Activated gamma-delta T cell treated with anti-CD3 and anti-CD28 coated beads, Interleukin-2, amount 50 U/mL, for 16 hours (primary cell): ENCODE measurements at places on chromosomes 1 and 21.

GRCh38 chr1:217985641-217986040 is 299.5 kb upstream of the RRP15 start:
- DNase-seq, result no peak

- no peak for DNase-seq
These were observed 59.6 kb downstream of the EXTL2 start for GRCh38 chr1:100834777-100835660.

- no peak for DNase-seq
These were observed 2027.7 kb downstream of the MRPL39 start for GRCh38 chr21:23579573-23579972.

DNA sequence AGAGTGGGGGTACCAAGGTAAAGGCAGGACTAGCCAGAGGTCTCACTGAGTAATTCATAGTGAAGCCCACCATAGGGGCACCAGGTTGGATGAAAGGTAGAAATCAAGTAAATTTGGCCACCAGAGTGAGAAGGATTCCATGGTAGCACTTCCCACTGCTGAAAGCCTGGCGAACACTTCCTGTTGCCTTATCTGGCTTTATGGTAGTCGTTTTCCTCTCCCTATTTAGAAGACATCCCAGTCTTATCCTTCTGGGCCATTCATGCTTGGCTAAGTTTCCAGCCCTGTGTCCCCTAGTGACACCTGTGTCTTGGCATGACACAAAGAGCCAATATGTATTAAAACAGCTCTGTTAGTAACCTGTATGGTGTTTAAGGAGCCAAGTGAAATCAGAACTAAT is 74.3 kb upstream of the SIPA1L2 start:
- no peak for DNase-seq

DNA sequence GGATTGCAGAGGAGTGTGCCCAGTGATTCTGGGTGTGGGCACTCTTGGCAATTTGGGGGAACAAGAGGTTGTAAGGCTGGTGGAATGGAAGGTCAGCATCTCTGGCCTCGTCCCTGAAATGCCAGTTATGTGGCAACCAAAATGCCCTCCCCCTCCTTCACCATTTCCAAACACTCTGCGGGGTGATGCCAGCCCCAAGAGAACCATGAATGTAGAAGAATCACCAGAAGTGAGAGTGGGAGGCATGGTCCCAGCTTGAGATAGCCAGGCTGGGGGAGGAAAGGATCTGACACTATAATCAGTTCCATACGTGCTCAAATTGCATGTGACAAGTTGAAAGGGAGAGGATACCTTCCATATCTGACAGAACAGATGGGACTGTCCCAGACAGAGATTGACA is 88.7 kb upstream of the EDN2 start:
- no peak for DNase-seq

DNA sequence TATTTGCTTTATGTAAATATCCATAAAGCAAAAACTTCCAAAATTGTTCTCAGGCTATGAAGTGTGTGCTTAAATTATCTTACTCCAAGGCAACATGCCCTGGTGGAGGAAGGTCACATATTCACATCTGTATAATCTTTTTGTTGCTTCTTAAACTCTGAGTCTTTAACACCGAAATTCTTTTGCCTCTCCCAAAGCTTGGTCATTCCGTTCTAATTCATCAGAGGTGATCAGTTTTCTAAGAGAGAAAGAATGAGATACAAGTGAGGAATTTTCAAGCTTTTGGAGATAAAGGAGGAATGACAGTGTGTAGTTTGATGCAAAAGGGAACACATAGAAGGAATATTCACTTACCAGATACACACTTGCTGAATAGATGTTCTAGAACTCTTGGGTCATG is 561.7 kb downstream of the LTN1 start:
- DNase-seq, result no peak

DNA sequence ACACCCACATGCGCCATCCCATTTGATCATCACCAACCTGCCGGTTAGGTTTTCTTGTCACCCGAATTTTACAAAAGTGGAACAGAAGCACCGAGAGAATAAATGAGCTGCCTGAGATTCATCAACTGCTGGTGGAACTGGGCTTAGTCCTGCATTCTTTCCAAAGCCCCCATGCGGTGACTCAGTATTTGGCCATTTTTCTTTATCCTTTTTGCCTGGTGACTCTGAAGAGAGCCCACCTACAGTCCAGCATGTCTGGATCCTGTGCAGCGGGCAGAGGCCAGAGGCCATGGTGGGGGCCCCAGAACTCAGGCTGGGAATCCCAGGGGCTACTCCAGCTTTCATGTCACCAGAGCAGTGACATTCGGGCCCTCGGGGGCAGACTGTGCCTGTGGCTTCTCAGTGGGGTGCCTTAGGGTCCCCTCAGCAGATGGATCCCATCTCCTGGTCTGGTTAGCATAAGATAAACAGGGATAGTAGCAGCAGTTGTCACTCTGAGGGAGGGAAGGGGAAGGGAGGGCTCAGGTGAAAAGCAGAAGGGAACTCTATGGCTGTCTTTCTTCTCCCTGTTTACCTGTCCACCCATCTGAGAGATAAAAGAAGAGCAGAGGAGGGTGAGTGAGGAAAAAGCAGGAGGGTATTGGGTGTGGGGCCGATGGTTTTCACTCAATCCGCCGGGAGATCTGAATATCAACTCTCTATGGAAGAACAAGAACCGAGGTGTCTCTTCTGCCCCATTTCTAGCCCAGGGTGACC is 63.2 kb downstream of the KIF26B start:
- DNase-seq, result no peak

GRCh38 chr1:51954783-51955182 is 35.7 kb downstream of the RAB3B start:
- no peak for DNase-seq

DNA sequence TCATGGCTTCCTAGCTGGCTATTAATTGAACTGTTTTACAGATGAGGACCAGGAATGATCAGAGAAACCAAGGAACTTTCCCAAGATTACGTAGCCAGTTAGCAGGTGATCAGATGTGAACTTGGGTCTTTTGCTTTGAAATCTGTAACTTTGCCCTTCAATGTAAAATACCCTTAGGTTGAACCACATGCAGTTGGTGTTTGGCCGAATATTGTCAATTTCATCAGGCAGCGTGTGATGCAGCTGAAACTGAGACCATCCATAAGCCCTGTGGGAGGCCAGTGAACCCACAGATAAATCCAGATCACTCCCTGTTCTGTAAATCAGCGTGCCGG is 150.8 kb downstream of the ETS2 start:
- DNase-seq, result no peak

- DNase-seq, result no peak
These were observed 21.6 kb downstream of the HLX start for GRCh38 chr1:220900842-220901241.
